ENCODE measurements at places on chromosomes 1 and 21. TPM values are rescaled to one million over a fixed set of nuclear protein-coding genes. Genes with fewer than 3 reads are reported as not detected.

GRCh38 chr1:206098242-206098919 lies 18.8 kb downstream of the AVPR1B start:
- no peak for DNase-seq

DNA sequence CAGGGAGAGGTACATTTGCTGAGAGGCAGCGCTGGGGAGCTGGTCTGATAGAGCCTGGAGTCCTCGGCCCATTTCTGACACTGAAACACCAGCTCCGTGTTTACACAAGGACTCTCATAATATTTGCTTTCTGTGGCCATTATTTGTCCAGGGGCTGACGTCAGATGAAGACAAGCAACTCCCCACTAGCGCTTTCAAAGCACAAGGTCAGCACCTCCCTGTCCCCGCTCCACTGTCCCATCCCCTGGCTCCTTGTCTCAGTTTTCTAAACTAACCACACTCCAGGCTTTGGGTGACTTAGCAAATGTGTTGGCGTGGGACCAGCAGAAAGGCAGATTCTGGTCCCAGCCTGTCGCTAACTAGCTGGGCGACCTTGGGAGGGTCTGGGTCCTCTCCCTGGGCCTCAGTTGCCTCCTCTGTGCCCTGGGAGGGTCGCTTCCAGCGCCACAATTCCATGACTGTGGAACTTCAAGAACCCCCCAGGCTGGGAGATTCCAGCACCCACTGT lies 37.4 kb upstream of the ZBTB40 start:
- DNase-seq = no peak

DNA sequence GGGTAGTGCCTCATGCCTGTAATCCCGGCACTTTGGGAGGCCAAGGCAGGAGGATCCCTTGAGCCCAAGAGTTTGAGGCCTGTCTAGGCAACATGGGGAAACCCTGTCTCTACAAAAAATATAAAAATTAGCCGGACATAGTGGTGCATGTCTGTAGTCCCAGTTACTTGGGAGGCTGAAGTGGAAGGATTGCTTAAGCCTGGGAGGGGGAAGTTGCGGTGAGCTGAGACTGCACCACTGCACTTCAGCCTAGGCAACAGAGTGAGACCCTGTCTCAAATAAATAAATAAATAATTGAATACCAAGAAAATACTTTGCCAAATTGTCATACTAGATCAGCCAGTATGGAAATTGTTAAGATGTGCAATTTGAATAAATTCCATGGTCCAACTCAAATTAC lies 5.9 kb upstream of the RBBP5 start:
- DNase-seq = no peak

- DNase-seq = no peak
Measured at GRCh38 chr21:44383216-44383615, 29.8 kb downstream of the TRPM2 start.

GRCh38 chr1:215529571-215529970 lies 37.5 kb upstream of the KCTD3 start:
- no peak for DNase-seq

Gene AMPD1
- total RNA-seq = not detected

- DNase-seq = no peak
Measured at GRCh38 chr1:204883405-204883804, 12.7 kb downstream of the NFASC start.

Gene ZMYND12
- 0.65 TPM for total RNA-seq
